ENCODE measurements at places on chromosomes 5 and 9.

- no peak for DNase-seq
These were observed 140.8 kb downstream of the PRR16 start for GRCh38 chr5:120604884-120605283.

DNA sequence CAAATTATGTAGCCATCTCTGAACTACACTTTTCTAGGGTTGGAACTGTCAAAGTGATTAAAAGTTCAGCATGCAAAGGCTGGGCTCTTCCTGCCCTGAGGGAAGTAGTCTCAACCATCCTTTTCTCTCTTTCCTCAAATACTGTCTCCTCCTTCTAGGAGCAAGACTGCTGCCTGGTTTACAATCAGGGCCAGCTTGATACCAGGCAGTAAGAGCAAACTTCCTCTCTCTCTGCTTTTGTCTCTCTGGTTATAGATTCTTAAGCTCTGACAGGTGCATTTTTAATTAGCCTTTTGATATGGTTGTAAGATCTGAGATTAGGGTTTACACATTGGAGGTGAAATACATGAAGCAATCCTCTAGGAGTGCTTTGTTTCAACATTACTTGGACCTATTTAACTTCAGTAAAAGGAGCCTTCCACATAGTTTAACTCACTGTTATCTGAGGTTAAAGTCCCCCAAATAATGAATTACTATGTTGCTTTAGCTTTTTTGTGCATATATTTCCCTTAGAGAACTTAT lies 436.1 kb downstream of the SPATA31D1 start:
- DNase-seq = no peak

DNA sequence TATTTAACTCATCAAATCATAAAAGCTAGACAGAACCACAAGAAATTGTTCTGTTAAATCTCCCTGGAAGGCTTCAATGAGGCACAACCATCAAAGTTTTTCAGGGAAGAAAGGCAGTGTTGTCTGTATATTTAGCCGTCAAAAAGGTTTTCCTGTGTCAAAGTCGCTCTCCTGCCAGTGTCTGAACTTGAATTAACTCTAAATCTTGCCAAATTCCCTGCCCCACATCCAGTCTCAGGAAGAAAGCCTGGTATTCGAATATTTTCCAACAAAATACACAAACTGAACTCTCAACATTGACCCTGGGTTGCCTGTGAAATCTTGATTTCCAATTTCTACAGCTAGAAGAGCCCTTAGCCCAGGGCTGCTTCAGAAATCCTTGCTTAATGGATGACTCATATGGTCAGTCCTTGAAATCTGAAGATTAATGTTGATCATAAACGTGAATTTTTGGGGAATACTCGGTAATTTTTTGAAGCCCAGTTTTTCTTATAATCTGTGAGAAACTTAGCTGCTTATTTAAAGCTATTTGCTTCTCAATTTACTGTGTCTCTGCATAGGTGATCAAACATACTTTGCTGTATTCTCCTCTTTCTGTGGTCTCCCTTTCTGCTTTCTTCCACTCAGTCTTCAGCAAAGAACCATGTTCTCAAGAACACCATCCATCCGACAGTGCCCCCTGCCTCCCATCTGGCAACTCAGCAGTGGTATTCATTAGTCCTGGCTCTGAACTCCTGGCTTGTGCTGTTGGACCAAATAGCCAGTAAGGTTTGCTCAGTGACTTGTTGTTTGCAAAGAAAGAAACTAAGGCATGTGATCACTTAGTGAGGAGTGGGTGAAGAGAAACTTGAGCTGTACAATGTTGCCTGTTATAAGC lies 58.9 kb downstream of the NREP start:
- DNase-seq = no peak

DNA sequence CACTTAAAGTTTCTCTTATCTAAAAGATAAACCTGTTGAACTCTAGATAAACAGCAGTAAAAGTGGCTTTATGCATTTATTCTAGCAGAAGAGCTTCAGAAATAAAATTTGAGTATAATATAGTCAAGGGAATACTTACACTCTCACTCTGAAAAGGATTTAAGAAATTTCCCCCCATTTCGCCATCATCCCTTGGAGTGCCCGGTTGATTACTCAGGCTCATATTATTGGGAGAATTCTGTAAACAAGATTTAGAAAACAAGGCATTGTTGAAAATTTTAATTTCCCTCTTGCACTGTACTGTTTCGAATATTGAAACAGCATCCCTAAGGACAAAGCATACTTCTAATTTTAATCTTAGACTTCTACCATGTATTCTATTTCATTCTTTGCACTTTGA lies 34.5 kb upstream of the ACOT12 start:
- DNase-seq = no peak

GRCh38 chr9:120388003-120388855 lies 191.7 kb downstream of the CDK5RAP2 start:
- DNase-seq = no peak

DNA sequence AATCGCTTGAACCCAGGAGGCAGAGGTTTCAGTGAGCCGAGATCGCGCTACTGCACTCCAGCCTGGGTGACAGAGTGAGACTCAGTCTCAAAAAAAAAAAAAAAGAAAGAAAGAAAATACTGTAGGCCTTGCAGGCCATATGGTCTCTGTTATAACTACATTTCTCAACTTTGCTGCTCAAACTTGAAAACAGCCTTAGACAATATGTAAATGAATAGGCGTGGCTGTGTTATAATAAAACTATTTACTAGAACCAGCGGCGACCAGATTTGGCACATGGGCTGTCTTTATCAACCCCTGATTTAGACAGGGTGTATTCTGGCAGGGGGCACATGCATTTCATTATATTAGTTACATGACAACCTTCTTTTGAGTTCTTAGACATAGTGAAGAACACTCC lies 130.0 kb downstream of the C9orf152 start:
- no peak for DNase-seq

DNA sequence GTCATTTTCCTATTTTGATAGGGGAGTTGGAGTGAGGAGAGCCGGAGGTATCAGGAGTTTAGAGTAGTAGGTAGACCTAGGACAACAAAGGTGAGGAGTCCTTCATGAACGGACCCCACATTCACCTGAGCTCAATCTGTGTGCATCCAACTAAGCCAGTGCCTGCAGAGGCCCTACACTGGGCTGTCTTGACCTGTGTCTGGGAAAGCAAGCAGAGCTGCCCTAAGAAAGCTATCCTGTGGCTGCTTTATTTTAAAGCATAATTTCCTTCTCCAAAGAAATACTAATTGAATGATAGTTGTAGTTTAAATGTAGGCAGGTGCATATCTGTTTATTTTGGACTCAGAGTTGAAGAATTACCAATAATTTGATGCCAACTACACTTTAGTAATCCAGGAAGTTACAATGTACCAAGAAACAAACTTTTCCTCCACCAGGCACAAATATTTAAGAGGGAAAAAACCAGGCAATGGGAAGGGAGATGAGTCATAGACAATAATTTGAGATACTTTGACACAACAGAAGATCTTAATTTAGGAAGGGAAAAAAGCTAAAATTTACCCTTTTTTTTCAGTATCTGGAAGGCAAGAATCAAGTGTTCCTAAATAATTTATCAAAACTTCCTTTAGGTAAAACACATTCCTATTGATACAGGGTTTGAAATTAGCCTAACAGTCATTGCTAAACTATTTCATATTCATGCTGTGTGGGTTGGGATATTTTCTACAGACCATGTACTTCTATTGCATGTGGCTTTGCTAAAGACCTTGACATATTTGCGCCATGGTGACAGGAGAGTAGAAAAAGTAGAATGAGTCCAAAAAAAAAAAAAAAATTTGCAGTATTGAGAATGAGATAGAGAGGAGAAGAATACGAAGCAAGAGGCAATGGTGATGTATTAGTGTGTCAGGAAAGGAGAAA lies 376.6 kb upstream of the TUSC1 start:
- no peak for DNase-seq

DNA sequence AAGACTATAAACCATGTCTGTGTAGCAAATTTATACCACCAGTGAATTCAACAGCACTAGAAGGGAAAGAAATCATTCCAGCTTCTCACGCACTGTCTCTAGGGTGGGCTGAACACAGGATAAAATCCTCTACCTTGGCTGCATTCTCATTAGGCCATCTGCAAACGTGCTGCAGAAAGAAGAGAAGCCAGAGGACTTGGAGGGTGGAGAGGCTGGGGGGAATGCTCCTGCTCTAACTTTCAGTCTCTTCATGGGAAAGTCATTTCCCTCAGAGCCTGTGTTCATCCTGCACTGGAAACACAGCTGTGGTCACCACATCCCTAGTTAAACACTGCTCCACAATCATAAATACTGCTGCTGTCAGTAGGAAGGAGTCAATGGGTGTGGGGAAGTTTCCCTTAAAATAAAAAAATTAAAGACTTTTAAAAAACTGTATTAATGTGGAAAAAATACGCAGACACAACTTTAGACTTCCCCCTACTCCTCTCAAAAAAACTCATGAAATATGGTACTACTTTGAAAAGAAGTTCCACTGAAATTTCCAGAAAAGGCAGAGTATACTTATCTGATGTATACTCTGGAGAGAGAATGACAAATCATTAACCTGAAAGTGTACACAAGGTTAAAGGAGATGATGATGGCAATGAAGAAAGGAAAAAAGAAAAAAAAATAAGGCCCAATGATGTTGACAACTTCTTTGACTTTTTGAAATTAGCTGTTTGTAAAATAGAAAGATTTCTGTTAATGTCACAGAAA lies 46.8 kb downstream of the LHFPL2 start:
- no peak for DNase-seq

DNA sequence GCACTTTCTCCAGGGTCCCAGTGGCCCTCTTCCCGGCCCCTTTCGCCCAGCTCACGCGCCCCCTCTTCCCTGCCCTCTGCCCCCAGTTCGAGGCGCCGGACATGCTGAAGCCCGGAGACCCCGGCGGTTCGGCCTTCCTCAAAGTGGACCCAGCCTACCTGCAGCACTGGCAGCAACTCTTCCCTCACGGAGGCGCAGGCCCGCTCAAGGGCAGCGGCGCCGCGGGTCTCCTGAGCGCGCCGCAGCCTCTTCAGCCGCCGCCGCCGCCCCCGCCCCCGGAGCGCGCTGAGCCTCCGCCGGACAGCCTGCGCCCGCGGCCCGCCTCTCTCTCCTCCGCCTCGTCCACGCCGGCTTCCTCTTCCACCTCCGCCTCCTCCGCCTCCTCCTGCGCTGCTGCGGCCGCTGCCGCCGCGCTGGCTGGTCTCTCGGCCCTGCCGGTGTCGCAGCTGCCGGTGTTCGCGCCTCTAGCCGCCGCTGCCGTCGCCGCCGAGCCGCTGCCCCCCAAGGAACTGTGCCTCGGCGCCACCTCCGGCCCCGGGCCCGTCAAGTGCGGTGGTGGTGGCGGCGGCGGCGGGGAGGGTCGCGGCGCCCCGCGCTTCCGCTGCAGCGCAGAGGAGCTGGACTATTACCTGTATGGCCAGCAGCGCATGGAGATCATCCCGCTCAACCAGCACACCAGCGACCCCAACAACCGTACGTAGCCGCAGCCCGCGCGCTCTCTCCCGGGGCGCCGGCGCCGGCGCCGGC lies 1.0 kb downstream of the PRDM6 start:
- no peak for DNase-seq

DNA sequence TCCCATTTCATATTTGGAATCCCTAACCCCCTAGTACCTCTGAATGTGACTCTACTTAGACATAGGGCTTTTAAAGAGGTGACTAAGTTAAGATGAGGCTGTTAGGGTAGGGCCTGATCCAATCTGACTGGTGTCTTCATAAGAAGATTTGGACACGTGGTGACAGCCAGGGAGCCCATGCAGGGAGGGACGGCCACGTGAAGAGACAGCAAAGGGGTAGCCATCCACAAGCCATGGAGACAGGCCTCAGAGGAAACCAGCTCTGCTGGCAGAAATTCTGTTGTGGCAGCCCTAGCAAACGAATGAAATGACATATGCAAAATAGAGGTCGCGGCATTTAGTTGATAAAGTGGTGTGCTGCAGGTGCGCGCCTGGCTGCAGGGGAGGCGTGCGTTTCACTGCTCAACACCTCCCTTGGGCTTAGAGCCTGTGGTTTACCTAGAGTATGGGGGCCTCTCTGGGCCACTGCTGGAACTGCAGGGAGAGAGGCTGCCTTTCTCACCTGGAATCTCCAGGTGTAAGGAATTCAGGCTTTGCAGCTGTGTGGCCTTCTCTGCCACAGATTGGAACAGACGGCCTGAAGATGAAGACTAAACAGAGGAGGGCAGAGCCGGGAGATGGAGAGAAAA lies 7.1 kb upstream of the AFAP1L1 start:
- no peak for DNase-seq

DNA sequence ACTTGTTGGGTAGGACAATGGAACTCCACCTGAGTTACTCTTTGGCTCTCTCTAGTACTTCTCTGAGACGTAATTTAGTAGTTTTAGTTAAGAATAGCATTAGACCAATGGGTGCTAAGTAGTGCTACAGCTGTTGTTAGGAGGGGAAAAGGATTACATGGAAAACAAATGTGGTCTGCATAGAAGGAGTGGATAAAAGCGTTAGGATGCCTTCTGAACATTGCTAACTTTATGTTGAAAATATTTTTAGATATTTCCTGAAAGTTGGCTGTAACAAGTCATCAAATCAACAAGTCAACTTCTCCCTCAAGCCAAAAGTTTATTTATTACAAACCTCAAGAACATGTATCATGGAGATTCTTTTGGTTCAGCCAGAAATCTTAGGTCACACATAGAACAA lies 409.5 kb upstream of the MEF2C start:
- DNase-seq = no peak

- no peak for DNase-seq
These were observed 1891.7 kb upstream of the WWC1 start for GRCh38 chr5:166399781-166400180.

DNA sequence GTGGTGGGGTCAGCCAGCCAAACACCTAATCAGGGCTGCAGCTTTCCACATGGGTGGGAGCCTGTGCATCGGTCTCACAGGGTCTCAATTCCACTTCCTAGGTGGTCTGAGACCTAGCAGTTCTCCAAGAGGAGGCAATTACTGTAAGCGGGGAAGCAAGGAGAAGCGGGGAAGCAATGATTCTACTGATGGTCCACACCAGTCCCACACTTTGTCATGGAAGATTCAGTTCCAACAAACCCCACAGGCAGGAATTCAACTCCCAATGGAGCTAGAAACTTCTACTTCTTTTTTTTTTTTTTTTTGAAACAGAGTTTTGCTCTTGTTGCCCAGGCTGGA lies 158.7 kb upstream of the RAI14 start:
- no peak for DNase-seq

GRCh38 chr9:111799506-111799905 lies 4.8 kb upstream of the SHOC1 start:
- no peak for DNase-seq

- no peak for DNase-seq
These were observed 7.6 kb downstream of the BASP1 start for GRCh38 chr5:17224858-17225511.

- no peak for DNase-seq
These were observed 37.2 kb upstream of the NRARP start for GRCh38 chr9:137339045-137339907.
